ENCODE measurements at places on chromosomes 3 and 15.
A peak's percentile ranks its signal among the peaks of the same experiment; 100 is the strongest.

- DNase-seq: no peak
Measured at GRCh38 chr3:195537995-195538394, 5.1 kb downstream of the PPP1R2 start.

DNA sequence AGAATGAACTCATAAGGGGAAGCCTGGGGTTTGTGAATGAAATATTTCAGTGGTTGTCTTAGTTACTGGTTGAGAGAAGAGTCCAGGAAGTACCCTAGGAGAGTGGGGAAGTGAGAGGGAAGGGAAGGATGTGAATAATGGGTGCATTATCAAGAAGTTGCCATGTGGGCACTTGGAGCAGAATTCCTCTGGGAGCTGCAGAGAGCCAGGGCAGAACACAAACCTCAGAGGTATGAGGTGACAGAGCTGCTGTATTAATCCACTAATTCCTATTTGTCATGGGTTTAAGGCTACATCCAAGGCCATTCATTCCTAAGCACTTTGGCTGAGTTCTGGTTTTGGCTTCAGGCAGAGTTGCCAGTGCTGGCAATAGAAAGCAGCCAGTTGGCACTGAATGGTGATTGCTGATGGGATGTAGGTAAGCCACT is 29.0 kb downstream of the NDUFB4 start:
- DNase-seq: no peak

DNA sequence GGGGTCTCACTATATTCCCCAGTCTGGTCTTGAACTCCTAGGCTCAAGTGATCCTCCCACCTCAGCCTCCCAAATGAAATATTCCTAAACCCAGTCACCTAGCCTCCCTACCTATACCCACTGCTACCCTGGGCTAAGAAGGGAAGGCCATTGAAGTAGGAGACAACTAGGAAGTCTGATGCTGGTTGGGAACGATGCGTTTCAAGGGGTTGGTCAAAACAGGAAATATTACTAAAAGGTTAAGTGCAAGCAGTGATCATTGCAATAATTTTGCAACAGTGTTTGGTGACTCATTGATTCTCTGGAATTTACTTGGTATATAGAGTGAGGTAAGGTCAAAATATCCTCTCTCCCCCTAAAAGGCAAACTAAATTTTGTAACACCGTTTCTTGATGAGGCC is 4.6 kb upstream of the UQCRC1 start:
- DNase-seq: no peak

- DNase-seq: no peak
Measured at GRCh38 chr3:9271903-9272302, 22.5 kb upstream of the SRGAP3 start.

GRCh38 chr15:31468911-31469785 is 142.5 kb downstream of the KLF13 start:
- DNase-seq: no peak

DNA sequence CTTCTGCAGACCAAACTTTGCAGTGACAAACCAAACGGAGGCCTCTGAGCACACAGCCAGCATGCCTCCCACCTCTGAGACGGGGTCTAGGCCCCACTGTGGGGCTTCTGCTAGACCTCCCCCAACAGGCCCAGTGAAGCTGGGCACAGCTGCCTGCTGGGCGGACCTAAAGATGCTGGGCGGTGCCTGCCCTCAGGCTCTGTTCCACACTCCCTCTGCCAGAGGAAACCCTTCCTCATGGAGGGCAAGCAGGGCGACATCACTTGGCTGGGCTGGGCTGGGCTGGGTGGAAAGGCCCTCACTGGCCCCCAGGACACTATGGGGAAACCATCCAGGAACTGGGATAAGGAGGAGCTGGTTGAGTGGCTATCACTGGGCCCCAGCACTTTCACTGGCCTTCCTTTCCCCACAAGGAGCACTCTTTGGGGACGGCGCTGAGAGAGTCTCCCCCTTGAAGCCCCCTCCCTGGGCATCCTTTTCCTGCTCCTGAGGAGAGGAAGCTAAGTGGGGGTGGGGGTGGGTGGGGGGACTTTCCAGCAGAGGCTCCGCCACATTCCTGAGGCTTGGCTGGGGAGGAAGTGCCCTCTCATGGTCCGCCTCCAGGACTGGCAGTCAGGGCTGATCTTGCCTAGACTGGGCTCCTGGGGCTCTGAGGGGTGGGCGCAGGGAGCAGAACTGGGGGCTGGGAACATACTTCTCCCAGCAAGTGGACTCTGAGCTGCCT is 98.1 kb upstream of the HACD2 start:
- DNase-seq: no peak

DNA sequence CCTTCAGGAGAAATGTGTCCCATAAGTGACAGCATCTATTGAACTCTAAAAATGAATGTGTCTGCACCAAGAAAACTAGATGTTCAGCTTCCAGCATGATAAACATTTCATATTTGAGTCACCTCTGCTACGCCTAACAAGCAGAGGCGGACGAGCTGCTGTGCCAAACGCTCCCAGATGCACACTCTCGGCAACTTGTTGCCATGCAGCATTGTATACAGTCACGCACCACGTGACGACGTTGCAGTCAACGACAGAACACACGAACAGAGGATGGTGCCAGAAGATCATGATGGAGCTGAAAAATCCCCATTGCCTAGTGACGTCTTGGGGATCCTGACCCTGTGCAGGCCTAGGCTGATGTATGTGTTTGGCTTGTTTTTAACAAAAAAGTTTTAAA is 137.5 kb downstream of the XXYLT1 start:
- peak; percentile 62 for DNase-seq

DNA sequence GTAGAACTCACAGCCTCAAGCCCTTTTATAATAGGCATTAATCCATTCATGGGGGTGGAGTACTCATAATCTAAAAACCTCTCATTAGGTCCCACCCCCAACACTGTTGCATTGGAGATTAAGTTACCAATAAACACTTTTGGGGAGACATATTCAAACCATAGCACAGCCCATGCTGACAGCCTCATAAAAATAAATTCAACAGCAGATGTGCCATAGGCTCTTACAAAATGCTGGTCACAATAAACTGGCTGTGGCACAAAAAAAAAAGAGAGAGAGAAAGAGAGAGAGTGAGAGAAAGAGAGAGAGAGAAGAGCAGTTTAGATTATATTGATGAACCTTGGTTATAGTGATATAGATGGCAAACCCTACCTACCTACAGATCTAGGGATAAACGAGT is 1000.9 kb downstream of the TUSC7 start:
- no peak for DNase-seq

- no peak for DNase-seq
Measured at GRCh38 chr3:13301286-13301987, 118.7 kb downstream of the NUP210 start.

DNA sequence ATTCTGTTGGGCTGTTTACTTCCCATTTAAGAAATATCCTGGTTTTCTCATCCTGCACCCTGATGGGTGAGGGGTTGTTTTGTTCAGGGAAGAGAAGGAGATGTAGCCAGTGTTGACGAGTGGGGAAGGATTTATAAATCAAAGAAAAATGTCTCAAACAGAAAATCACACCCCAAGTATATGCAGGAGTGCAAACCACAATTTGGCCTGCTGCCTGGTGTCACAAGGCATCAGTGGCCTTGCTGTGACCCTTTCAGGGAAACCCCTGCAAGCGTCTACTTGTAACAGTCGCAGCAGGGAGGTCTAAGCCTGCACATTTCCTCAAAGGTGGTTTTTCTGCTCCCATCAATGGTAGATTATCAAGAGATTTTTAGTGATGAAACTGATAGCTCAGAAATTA is 132.6 kb upstream of the LRRN1 start:
- DNase-seq: no peak

- DNase-seq: no peak
Measured at GRCh38 chr3:151395806-151396205, 11.3 kb upstream of the P2RY12 start.

DNA sequence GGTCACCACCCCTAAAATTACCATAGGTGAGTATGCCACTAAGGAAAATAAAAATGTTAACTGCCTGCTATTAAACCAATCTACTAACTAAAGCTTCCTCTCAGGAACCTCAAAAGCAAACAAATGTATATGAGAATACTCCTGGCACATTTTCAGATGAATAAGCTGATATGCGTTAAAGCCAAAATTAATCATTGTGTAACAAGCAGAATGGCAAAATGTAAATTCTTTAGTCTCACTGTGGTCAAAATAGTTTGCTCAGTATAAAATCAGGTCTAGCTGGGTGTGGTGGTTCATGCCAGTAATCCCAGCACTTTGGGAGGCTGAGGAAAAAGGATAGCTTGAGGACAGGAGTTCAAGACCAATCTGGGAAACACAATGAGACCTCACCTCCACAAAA is 53.6 kb downstream of the SUMF1 start:
- no peak for DNase-seq

GRCh38 chr3:168330983-168331382 is 235.3 kb upstream of the GOLIM4 start:
- DNase-seq: no peak

Measured in femur (tissue), 1 donor.